Left ventricle myocardium inferior (tissue), 1 donor: ENCODE measurements at places on chromosomes 5 and 9. TPM values are rescaled to one million over a fixed set of nuclear protein-coding genes. Genes with fewer than 3 reads are reported as not detected.

Gene C9orf50
- total RNA-seq = not detected

Gene OGN
- 19.2 TPM for total RNA-seq

Gene WDR31
- 12.4 TPM for total RNA-seq

- DNase-seq = no peak
Observed at GRCh38 chr5:103620851-103621547, 58.4 kb upstream of the NUDT12 start.

Gene FAM120A
- 104 TPM for total RNA-seq

DNA sequence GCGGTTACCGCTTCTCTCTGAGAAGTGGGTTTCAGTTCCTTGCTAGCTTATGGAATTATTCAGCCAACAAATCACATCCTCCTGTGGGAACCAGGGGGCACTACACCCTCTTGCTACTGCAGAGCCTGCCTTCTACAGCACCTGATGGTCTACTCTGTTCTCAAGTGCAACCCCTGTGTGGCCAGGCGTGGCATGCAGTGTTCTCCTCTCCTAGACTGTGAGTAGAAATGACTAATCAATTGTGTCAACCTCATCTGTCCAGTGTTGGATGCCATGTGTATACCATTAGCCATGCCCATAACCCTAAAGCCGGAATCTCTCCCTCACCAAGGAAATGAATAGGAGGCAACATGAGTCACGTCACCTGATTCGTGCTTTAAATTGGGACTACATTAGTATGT is 117.2 kb upstream of the LIFR start:
- DNase-seq = no peak
